Stomach (tissue), 19 donors: ENCODE measurements at places on chromosomes 2 and 18. TPM values are rescaled to one million over a fixed set of nuclear protein-coding genes. Genes with fewer than 3 reads are reported as not detected.

GRCh38 chr2:230666446-230666845 lies 46.2 kb upstream of the CAB39 start:
- no peak for DNase-seq

Gene TNFAIP6
- 3.0 TPM for total RNA-seq

Gene SP9
- total RNA-seq: not detected

Gene VIT
- total RNA-seq: not detected

DNA sequence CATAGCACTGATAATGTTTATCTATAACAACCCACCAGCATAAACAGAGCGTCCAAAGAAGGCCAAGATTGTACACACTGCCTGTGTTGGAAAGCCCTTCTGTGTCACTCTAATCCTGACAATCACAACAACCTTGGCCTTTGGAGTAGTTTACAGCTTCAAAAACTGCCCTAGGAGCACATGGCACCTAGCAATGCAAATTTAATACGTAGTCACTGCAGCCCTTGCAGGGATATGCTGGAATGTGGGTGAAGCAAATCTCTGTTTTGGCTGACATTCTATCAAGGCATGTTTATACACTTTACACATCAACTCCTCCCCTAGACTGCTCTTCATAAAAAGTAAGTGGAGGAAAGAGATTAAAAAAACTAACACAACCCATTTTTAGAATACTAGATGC lies 66.8 kb downstream of the GRB14 start:
- DNase-seq: no peak
